Astrocyte (in vitro differentiated cells and primary cell): ENCODE measurements at places on chromosomes 4 and X.

DNA sequence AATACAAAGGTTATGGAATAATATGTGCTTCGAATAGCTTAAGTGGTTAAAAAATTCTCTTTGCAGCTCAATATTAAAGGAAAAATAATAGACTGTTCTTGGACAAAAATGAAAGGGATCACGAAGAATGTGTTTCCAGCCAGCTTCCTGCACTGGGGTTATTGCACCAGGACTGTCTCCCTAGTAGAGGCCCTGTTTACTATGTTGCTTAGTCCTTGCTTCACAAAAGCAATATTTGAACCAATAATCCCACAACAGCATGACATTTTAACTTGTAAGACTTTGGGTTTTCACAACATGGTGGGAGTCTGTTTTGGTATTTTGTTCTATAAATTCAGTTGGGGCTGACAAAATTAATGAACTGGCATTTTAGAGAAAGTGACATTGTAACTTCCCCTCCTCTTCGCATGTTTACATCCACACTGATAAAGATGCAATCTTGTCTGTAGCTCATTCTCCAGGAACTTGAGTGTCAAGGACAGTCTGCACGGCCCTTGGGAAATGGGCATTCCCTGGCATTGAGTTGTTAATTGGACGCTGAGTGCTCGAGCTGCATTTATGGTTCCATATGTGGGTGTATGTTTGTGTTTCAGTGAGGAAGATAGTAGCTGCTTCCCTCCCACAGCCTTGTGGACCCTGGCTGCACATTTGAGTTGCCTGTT is 39.0 kb downstream of the SHROOM2 start:
- no peak for DNase-seq

DNA sequence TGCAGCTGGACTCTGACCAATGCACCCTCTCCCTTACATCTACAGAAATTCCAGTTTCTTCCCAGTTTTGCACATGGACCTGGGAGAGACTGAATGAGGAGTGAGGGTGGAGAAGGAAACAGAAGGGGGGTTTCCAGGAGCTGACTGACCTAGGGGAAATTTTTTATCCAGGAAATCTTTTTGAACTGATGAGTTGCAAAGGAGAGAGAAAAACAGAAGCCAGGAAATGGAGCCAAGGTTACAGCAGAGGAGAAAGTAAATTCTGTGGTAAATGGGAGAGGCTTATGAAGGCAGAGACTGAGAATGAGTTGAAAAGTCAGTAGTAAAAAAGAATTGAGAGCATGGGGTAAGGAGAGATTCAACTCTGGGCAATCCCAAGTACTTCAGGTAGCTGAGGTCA is 192.8 kb downstream of the SMIM20 start:
- no peak for DNase-seq

DNA sequence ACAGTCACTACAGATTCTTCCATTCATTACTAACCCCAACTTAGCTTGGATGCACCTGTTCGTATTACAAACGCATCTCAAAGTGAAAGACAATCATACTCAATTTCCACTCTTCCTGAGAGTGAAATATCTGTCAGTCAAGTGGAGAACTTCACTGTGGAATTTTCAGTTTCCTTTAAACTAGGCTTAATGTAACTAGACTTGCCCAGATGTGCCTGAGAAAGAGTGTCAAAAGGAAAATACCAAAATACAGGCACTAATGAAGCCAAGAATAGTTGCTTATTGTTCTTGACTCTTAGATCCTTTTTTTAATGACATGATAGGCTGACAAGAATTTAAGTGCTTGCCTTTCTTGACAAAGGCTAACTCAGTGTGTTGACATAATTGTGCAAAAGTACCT is 72.4 kb upstream of the NR3C2 start:
- no peak for DNase-seq

- DNase-seq: peak; percentile 59
These were observed 92.9 kb downstream of the EGF start for GRCh38 chr4:110005461-110006056.
